Motor neuron (in vitro differentiated cells): ENCODE measurements at places on chromosomes 2 and 18.

- no peak for ATAC-seq
These were observed 36.9 kb downstream of the ATP9B start for GRCh38 chr18:79106084-79106483.

DNA sequence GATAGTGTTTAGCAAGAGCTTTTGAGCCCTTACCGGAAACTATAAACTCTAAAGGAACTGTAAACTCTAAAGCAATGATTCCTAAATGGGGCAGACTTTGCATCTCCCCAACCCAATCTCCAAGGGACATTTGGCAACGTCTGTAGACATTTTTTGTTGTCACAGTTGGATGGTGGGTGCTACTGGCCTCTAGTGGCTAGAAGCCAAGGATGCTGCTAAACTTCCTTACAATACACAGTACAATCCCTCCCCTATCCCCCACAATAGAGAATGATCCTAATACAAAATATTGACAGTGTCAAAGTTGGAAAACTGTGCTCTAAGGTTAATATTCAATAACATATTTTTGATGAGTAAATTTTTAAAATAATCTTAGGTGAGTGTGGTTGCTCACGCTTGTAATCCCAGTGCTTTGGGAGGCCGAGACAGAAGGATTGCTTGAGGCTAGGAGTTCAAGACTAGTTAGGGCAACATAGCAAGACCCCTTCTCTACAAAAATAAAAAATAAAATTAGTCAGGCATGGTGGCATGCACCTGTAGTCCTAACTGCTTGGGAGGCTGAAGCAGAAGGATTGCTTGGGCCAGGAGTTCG lies 66.7 kb downstream of the PTPN4 start:
- ATAC-seq = peak; percentile 86

- ATAC-seq = peak; percentile 58
These were observed 63.0 kb downstream of the REEP1 start for GRCh38 chr2:86274265-86274917.

DNA sequence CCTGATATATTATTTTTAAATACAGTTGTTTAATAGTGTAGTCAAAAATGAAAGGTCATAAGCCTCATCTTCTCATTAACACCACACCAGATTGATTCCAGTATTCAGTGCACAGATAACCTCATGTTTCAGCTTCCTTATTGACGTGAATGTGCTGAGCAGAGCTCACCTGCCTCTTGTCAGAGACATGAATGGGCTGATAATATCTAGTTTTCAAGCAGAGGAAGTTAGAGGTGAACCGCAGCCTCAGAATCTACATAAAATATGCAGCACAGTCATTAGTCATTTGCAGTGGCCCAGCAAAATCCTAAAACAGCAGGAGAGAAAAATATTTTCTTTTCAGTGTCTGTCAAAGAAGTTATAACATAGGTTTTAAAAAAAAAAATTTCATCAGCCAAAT lies 216.2 kb downstream of the GBX2 start:
- ATAC-seq = no peak

- ATAC-seq = no peak
These were observed 1003.2 kb upstream of the FAM98A start for GRCh38 chr2:34602262-34602661.

DNA sequence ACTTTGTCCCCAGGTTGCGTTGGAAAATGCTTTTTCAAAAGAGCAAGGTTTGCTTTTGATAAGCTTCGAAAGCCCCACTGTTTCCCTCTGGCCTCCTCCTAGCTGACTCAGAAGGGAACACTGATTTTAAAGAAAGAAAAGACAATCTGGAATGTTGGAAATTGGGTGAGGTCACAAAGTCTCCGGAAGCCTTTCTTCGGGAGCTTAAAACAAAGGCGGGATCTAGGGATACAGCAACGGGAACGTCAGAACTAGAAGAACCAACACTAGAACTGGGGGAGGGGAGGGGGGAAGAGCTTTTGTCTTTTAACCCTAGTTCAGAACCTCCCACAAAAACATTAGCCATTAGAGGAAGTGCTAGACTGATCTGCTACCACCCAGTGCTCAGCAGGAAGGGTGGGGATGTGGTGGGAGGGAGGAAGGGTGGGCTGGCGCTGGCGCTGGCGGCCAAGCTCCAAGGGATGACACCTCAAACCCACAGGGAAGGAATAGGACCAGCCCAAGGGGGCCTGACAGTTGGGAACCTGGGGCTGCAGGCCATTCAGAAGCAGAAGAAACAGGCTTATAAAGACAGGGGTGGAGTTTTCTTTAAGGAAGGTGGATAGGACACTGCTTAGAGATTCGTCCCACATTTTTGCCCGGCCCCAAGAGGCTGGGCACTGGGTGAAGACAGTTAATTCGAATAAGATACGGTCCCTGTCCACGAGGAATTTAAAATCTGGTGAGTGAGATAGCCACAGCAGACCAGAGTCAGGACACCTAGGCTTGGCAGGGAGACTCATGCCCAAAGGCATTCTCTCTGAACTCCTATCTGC lies 1.7 kb downstream of the TMSB10 start:
- ATAC-seq = peak; percentile 25

DNA sequence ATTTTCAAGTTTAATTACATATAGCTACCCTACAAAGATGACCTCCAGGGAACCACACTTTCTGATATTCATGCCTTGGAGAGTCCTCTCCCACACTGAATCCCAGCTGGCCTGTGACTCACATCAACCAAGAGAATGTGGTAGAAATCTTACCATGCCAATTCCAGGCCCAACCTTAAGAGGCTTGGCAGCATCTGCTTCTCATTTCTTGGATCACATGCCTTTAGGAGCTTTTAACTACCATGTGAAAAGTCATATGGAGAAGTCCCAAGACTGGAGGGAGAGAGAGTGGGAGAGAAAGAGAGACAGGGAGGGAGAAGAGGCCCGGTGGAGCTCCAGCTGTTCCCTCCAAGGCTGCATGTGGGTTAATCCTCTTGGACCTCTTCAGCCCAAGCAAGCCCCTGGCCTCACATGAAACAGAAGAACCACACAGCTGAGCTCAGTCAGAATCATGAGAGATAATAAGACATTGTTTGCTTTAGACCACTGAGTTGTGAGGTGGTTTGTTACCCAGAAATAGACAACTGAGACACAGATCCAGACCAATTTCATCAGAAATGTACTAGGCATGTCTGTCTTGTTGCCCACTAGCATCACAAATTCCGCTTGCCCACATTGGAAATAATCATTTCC lies 190.7 kb downstream of the MTCL1 start:
- ATAC-seq = no peak

- no peak for ATAC-seq
These were observed 67.4 kb downstream of the MEP1B start for GRCh38 chr18:32257084-32257785.

DNA sequence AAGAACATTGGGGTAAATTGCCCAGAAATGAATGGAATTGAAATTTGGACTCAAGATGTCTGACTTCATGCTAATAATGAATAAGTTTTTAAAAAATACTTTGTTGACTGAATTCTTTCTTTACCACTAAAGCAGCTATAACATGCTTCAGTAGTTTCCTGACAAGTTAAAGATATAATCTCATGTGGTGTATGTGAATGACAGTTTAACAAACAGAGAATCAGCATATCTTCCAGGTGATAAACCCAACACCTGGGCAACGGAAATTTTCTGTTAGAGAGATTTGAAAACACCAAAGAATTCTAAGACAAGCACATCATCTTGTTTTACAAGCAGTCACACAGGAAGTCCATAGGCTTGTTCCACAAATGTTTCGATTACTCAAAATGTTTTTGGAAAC lies 372.6 kb upstream of the VRK2 start:
- no peak for ATAC-seq

GRCh38 chr2:73832930-73833329 lies 4.2 kb downstream of the STAMBP start:
- no peak for ATAC-seq

GRCh38 chr2:60488291-60488690 lies 65.2 kb downstream of the BCL11A start:
- ATAC-seq = no peak

GRCh38 chr18:3119401-3120341 lies 100.1 kb downstream of the MYOM1 start:
- no peak for ATAC-seq

- ATAC-seq = no peak
These were observed 478.3 kb downstream of the ZEB2 start for GRCh38 chr2:144041612-144042011.

GRCh38 chr18:62396967-62397366 lies 71.9 kb downstream of the TNFRSF11A start:
- no peak for ATAC-seq

GRCh38 chr2:222568865-222569264 lies 87.0 kb downstream of the FARSB start:
- no peak for ATAC-seq

- ATAC-seq = peak; percentile 21
These were observed 107.1 kb downstream of the POLE4 start for GRCh38 chr2:75065402-75066008.

GRCh38 chr2:162004031-162004430 lies 70.0 kb downstream of the DPP4 start:
- no peak for ATAC-seq

GRCh38 chr2:224860786-224861185 lies 144.6 kb upstream of the CCDC195 start:
- no peak for ATAC-seq

GRCh38 chr18:77608807-77609206 lies 359.2 kb downstream of the GALR1 start:
- ATAC-seq = no peak

- ATAC-seq = peak; percentile 32
These were observed 652 bp downstream of the GPC1 start for GRCh38 chr2:240435948-240436682.

DNA sequence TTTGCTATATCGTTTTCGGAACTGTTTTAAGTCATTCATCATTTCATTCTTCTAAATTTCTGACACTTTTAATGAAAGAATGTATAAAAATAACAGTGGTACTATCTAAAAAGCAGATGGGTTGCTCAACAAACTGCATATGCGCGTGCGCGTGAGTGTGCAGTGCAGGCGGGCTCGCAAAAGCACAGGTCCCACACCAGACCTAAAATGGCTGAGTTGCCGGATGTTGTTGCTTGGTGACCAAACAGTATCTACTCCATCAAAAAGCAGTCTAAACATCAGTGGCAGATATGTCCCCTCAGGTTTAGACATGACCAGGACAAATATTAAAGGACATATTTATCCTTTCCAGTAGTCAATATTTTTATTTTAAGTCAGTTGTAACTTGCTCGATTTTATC lies 5.1 kb downstream of the NOL4 start:
- ATAC-seq = no peak

DNA sequence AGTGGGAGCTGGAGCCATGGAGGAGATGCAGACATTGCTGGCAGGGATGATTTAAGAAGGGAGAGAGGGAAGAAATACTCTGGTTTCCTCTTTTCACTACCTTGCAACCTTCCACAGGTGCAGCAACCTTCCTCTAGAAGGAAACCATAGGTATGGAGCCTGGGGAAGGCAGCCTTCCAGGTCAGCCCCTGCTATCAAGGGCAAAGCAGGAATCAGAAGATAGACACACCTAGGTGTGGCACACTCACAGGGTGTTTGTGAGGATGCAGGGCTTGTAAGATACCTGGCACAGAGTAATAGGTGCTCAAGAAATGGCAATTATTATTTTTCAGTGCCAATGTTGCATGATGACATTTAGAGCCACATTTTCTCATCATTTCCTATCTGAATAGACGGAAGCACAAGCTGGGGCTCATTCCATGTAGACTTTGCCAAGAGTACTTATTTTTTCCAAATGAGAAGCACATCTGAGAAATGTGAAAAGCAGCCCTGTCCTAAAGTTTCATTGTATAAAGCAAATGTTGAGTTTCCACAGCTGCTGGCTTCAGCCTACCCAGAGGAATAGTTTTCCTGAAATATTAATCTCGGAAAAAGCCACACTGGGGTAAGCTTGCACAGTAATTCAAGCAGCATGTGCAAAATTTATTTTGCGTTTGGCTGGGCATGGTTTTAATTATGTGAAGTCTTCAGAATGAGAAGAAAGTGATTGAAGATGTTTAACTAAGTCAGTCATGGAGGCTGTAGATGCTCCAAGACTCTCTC lies 20.6 kb downstream of the EVA1A start:
- no peak for ATAC-seq

GRCh38 chr2:239893236-239893515 lies 132.0 kb downstream of the NDUFA10 start:
- ATAC-seq = no peak

DNA sequence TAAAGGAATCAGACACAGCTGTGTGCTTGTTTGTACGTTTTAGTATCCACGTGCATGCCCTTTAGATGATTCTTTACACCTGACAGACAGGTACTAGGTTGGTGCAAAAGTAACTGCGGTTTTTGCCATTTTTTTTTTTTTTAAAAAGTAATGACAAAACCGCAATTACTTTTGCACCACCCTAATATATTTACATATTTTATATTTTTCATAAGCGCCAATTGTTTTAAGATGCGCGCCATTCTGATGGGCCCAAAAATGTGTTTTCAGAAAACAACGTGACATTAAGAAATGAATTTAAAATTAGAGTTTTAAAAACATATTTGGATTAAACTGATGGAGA lies 972 bp upstream of the COBLL1 start:
- no peak for ATAC-seq

- ATAC-seq = no peak
These were observed 47.2 kb downstream of the MEP1B start for GRCh38 chr18:32237049-32237448.

DNA sequence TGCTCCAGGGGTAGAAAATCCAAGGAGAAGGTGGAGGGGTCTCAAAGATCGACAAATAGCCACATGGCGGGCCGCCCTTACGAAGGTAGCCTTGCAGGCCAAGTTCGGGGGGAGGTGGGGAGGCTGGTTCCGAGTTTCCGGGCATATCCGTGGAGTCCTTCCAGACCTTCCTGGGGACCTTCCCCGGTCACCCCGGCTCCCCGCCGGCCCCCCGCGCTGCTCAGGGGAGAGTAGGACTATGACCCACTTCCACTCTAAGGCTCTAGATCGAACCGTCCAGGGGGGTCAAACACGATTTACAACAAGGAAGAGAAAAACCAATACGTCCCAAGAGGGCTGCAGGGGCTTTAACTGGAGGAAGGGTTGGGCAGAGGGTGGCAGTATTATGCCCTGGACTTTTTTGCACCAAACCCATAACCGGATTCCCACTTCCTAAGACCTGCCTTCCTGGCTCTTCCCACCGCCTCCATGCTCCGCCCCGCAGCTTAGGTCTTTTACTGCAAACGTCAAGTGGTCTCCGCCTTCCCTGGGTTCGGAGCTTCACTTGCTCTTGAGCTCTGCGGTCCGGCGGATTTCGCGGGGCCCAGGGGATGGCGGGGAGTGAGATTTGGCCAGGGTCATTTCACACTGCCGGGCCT lies 779 bp upstream of the LYPD6 start:
- ATAC-seq = peak; percentile 50

DNA sequence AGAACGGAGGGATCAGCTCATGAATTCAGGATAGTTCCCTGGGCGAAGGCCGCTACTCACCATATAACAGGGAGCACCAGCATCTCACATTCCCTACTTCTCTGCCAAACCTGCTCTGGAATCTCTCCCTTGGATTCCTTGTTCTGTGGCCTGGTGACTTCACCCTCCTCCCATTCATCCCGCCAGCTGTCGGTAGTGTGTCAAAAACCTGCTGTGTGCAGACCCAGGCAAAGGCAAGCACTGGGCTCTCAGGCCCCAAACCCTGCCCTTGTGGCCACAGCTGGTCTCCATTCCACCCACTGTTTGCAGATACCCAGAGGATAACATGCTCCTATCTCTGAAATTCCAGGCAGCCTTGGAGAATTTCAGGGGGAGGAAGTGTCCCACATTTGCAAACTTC lies 151.6 kb downstream of the CAPN13 start:
- ATAC-seq = no peak
